ENCODE measurements at places on chromosomes 6 and 20.

DNA sequence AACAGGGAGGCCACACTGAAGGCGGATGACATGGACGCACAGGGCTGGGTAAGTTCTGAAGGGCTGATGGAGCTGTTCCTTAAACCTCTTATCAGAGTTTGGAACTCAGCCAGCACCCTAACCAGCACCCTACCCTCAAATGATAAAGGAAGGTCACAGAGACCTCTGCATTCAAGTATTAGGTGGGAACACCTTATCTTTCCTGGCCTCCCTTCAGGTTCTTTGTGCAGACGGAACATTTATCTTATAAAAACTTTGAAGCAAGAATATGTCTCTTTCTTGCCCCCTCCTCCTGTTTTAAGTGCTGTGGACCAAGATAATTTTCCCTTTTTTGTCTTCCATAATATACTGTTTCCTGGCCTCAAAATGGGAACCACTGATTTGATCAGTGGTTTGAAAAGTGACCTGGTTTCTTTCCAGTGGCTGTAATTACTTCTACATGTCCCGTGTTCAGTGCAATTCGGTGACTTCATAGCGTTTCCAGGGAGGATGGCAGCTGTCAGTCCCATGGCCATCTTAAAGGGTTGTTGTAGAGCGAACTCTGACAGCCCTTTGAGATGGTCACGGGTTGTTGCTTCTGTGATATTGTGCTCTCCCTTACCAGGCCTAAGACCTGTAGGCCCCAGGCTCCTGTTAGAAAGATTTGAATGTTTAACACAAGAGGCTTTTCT lies 213.2 kb upstream of the MYLIP start:
- DNase-seq = no peak

- no peak for DNase-seq
Measured at GRCh38 chr6:167275436-167275835, 15.7 kb upstream of the UNC93A start.

DNA sequence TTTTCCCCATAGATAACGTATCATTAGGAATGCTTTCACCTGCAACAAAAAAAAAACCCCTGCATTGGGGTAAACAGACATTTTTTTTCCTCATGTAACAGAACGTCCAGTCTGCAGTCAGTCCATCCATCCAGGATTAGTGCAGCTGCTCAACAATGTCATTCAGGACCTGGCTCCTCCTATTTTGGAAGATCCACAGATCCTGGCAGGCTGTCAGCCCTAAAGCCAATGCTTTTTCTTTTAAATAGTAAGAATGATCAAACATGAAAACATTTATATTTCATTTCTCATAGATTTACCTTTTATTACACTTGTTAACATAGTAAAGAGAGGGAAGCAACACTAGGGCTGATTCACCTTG lies 116.5 kb upstream of the CCDC28A start:
- DNase-seq = no peak

DNA sequence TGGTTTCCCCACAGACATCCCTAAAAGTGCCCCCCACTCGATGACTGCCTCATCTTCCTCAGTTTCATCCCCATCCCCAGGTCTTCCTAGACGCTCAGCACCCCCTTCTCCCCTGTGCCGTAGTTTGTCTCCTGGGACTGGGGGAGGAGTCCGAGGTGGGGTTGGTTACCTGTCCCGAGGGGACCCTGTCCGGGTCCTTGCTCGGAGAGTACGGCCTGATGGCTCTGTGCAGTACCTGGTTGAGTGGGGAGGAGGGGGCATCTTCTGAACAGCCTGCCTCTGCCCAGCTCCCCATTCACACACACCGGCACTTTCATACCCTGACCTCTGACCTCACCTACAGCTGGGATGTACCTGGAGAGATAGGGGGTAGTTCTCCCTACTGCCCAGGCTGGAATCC lies 2.1 kb downstream of the CUTA start:
- no peak for DNase-seq

DNA sequence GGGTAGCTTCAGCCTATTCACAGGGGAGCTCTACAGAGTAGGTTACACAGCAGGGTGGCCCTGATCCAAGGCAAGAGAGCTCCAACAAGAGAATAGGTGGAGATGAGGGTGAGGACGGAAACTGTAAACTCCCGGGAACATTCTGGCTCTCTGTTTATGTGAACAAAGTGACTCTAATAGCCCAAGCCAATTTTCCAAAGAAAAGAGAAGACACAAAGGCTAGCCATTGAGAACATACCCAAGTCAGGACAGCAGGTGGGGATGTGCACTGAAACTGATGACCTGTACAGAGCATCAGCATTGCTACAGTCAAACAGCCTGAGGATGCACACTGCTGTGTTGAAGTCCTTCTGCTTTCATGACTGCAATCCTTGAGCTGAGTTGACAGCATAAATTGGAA lies 136.0 kb upstream of the TOP1 start:
- DNase-seq = no peak

- DNase-seq = no peak
Measured at GRCh38 chr20:4791121-4791520, 69.4 kb downstream of the PRND start.

DNA sequence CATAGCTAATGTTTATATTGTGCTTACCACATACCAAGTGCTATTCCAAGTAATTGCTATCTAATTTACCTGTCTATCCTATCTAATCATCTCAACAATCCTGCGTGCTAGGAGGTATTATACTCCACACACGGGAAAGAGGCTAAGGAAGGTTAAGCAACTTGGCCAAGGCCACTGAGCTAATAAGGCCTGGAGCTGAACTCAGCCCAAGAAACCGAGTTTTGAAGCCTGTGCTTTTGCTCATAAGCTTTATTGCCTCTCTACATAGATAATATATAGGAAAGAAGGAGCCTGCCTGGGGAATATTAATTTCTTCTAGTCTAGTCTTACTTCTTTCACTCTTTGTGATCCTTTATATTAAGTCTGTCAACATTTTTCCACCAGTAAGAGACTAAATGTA lies 67.8 kb upstream of the ADGRF4 start:
- no peak for DNase-seq

DNA sequence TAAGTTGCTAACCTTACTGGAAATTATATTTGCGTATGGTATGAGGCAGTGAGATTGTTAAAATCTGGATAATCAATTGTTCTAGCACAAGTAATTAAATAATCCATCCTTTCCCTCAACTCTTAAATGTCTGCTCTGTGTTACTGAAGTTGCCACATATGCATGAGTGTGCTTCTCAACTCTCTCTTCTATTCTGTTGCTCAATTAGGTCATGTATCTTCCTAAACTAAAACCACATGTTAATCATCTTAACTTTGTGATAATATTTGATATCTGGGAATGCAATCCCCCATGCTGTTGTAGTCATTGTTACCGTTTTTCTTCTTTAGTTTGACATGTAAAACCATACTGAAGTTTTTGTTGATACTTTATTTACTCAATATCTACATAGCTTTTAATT lies 63.5 kb upstream of the STMND1 start:
- no peak for DNase-seq

DNA sequence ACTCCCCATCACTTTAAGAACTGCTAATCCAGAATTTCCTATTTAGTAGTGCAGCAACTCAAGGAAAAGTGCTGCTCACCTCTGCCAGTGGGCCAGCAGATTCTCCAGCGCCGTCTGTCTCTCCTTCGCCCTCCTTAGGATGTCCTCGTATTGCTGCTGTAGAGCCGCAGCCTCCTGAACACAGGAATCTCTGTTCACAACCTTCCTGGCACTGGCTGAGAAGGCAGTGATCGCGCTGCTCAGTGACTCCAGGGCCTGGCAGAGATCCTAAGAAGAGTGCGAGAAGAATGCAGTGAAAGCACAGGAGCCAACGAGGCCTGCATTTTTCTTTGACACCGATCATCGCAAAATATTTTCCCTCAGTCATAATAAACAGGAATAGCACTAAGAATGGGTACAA lies 209.0 kb downstream of the SYNE1 start:
- no peak for DNase-seq

GRCh38 chr20:51342510-51343236 lies 199.8 kb downstream of the NFATC2 start:
- DNase-seq = no peak

DNA sequence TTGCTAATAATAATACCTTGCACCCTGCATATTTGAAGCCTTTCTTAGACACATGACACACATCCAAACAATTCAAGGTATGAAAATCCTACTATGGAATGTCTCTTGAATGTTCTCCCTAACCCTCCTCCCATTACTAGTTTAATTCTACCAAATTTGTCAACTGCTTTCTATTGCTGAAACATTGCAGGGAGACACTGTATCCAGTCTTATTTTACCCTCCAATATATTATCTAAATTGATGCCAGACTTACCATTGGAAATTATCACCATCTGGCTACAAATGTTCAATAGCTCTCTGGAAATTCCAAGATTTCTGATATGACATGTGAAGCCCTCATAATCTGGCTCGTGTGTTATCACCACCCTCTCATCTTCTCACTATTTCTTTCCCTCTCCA lies 1027.3 kb upstream of the CITED2 start:
- no peak for DNase-seq

DNA sequence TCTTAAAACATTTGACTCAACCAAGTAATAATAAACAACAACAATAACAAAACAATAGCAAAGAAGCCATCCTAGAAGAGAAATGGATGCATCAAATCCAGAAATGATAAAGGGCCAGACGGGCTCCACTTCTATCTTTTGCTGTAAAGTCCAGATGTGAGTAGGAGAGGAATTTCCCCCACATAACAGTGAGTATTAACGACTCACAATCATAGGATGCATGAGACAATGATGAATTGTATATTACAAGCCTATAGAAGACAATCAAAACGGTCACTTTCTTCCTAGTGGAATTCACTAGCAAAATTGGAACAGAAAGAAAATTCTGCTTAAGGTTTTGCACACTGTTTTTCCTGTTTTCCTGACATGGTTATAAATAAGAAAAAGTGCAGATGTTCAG lies 97.0 kb upstream of the PREP start:
- peak; percentile 85 for DNase-seq

DNA sequence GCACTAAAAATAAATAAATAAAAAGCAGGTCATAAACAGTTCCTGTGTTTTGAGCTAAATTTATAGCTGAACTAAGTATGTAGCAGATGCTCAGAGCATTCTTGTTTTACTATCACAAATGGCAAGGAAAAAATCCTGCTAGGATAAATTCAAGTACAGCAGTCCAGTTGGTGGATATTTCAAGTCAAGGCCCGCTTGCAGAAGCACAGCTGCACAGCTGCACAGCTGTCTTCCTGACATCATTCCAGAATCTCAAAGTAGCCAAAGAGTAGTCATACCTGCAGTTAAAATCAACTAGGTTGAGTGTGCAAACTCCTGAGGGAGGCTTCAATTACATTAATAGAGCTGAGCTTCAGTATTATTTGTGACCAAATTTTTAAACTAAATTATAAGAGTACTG lies 297.7 kb upstream of the MANEA start:
- DNase-seq = no peak

GRCh38 chr20:35704514-35705261 lies 5.5 kb downstream of the ROMO1 start:
- DNase-seq = no peak

DNA sequence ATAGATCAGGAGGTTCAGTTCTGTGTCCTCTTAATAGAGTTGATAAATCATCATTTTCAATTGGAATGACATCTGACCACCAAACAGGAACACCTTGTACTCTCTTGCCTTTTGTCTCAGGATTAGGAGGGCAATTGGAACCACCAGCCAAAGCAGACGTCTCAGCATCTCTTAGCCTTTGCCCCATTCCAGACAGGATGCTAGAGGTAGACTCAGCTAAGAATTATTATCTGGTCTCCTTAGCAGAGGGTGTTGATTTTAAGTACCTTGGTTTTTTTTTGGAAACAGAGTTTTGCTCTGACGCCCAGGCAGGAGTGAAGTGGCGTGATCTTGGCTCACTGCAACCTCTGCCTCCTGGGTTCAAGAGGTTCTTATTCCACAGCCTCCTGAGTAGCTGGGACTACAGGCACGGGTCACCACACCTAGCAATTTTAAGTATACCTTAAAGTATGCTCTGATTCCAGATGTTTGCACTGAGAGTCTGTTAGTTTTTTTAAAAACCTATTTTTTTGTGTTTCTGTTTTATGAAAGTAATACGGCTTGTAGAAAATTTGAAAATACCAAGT lies 28.0 kb upstream of the ELOVL5 start:
- no peak for DNase-seq

GRCh38 chr20:10125757-10126156 lies 91.0 kb downstream of the ANKEF1 start:
- no peak for DNase-seq

DNA sequence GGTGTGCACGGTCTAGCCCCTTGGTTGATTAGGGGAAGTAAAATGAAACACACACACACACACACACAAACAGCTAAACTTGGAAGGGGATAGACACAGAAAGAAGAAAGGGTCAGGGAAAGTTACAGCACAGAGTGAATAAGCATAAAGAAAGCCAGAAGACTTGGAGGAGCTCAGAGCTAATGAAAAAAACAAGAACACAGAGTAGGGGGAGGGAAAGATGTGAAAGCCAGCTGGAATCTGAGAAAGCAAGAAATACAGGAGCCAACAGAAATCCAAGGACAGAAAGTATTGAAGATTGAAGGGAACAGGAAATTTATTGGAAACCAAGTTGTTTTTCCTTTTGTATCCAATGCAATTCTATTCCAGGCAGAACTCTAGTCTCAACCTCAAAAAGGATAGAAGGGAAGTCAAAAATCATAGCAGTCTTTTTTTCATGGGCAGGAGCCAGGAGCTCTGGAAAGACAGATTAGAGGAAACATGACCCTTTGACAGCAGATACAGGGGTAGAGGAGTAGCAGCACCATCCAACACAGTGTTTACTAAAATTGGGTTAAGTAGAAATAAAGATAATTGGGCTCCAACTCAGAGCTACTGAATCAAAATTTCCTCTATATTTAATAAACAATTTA lies 10.1 kb downstream of the HMGCLL1 start:
- no peak for DNase-seq

GRCh38 chr20:44224637-44225036 lies 14.1 kb upstream of the OSER1 start:
- no peak for DNase-seq

DNA sequence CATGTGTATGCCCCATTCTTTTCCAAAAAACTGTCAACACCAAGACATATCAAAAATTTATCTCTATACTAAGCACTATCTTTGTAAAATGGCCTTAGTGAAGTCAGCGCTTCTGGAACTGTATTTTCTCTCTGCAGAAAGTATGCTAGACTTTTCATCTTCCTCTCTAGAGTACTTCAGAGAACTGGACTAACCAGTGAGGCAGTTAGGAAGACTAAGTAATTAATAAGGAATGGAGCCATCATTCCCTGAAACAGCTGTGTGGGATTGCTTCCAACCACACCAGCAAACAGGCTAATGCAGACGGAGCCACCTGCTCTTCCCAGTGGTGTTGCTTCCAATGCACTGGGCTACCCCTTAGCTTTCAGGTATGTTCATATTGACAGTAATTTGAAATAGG lies 169.1 kb upstream of the FUT9 start:
- no peak for DNase-seq

DNA sequence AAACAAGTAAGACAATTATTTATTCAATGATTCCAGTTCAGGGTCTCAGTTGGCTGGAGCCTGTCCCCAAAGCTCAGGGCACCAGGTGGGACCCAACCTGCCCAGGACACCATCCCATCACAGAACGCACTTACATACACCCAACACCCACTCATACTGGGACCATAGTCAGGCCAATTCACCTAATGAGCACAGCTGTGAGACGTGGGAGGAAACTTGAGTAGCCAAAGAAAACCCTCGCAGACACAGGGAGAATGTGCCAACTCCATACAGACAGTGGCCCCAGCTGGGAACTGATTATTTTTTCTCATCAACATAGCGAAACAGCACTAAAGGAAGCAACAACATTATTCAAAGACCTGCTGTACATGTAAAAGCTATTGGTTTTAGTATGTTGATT lies 58.6 kb upstream of the DOK5 start:
- DNase-seq = no peak

All from suppressor macrophage treated with lipopolysaccharide for 1 hour (primary cell).